T-helper 1 cell treated with Interleukin-12 subunit alpha and Interleukin-12 subunit beta and Interleukin-4 antibody, amounts not matched to agents 30 ng/mL and 1 ng/mL, for 36 hours (primary cell): ENCODE measurements at places on chromosomes 3 and 15. TPM values are rescaled to one million over a fixed set of nuclear protein-coding genes. Genes with fewer than 3 reads are reported as not detected.

Gene GATA2
- total RNA-seq, result 0.15 and 0.32 TPM in 2 replicates

Gene CHST13
- not detected in 2 replicates for total RNA-seq

Gene DNAH12
- total RNA-seq, result 0.10 and 0.20 TPM in 2 replicates

Gene CP
- not detected in 2 replicates for total RNA-seq

Gene PATL2
- total RNA-seq, result 60.5 and 62.1 TPM in 2 replicates

Gene CAPN7
- 31.7 and 32.9 TPM in 2 replicates for total RNA-seq

Gene KLHL24
- 20.3 and 20.5 TPM in 2 replicates for total RNA-seq

Gene CFAP92
- not detected in 2 replicates for total RNA-seq

Gene PRTG
- total RNA-seq, result not detected in 2 replicates

Gene HAUS2
- 31.7 and 33.0 TPM in 2 replicates for total RNA-seq

Gene SOX14
- not detected in 2 replicates for total RNA-seq

Gene SNTN
- not detected in 2 replicates for total RNA-seq

Gene FBXL2
- not detected in 2 replicates for total RNA-seq

Gene TXNRD3
- total RNA-seq, result 0.24 and 0.81 TPM in 2 replicates

Gene TMEM212
- total RNA-seq, result not detected in 2 replicates

Gene SLC22A14
- not detected in 2 replicates for total RNA-seq
